Psoas muscle (tissue), 8 donors: ENCODE measurements at places on chromosomes 4 and X. TPM values are rescaled to one million over a fixed set of nuclear protein-coding genes. Genes with fewer than 3 reads are reported as not detected.
A peak's percentile ranks its signal among the peaks of the same experiment; 100 is the strongest.

DNA sequence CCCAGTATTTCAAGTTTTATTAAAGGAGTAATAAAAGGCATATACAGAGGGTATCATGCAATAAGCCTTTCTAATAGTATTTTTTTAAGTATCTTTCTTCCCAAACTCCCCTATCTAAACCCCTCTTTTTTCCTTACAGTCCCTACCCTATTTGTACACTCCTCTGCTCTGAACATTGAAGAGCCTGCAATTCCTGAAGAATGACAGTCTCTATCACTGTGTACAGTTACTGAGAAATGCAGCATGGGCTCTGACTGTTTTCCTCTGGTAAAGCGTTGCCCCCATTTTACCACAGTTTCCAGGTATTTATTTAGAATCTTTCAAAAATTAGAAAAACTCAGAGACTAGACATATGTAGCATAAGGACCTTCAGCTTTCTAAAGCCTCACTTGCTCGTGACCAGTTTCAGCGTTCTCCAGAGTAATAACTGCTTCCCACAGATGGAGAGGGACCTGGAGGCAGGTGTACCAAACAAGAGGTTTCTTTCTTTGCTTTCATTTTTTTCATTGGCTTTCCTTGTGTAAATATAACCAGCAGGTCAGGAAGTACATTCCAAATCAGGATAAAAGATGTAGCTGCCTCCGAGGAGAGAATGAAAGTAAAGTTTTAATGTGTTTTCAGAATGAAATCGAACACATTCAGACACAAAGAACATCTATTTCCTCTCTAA lies 230.8 kb downstream of the CFAP299 start:
- H3K36me3 ChIP-seq, result no peaks in the 10 kb centered on the region
- H3K27me3 ChIP-seq, result no peaks in the 10 kb centered on the region
- H3K4me3 ChIP-seq, result no peak overlapping the region
- H3K4me1 ChIP-seq, result no peaks in the 10 kb centered on the region
- DNase-seq, result no peak
- no peak overlapping the region for H3K27ac ChIP-seq

GRCh38 chr4:53602390-53602789 lies 11.1 kb upstream of the LNX1 start:
- H3K27me3 ChIP-seq, result no peaks in the 10 kb centered on the region
- H3K4me3 ChIP-seq, result no peak overlapping the region
- DNase-seq, result no peak
- no peaks in the 10 kb centered on the region for H3K4me1 ChIP-seq
- no peaks in the 10 kb centered on the region for H3K36me3 ChIP-seq
- no peak overlapping the region for H3K27ac ChIP-seq

The MAP9 gene
- 0.25 TPM for polyA plus RNA-seq

GRCh38 chrX:131831185-131831520 lies 191.9 kb upstream of the STK26 start:
- no peak for DNase-seq
- peak overlapping the region; percentile 67 for H3K27ac ChIP-seq
- no peaks in the 10 kb centered on the region for H3K36me3 ChIP-seq
- H3K4me3 ChIP-seq, result peak overlapping the region; percentile 62
- H3K4me1 ChIP-seq, result no peaks in the 10 kb centered on the region

DNA sequence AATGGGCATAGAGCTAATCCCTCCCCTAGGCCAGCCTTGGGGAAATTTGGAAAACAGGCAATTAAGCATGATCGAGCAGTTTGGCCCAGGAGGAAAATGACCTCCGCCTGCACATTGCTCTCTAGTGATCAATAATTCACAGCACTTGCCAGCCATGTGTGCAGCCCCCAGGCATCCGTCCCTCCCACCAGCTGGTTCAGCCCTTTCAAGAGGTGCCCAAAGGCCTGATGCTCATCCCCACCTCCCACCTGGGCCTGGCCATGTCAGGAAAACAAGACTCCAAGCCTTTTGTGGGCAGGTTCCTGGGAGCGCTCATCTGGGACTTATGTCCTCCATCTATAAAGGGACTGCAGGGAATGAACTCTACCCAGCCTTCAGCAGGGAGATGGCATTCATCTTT lies 17.5 kb upstream of the PPP2R2C start:
- no peak overlapping the region for H3K4me3 ChIP-seq
- H3K27ac ChIP-seq, result no peak overlapping the region
- no peaks in the 10 kb centered on the region for H3K4me1 ChIP-seq
- H3K36me3 ChIP-seq, result no peaks in the 10 kb centered on the region
- H3K27me3 ChIP-seq, result peaks cover 42% of the 10 kb centered on the region

GRCh38 chr4:80026100-80026499 lies 46.9 kb downstream of the ANTXR2 start:
- H3K4me1 ChIP-seq, result no peaks in the 10 kb centered on the region
- H3K4me3 ChIP-seq, result no peak overlapping the region
- DNase-seq, result no peak
- H3K36me3 ChIP-seq, result peaks cover 34% of the 10 kb centered on the region

- no peaks in the 10 kb centered on the region for H3K27me3 ChIP-seq
- no peaks in the 10 kb centered on the region for H3K4me1 ChIP-seq
- H3K36me3 ChIP-seq, result no peaks in the 10 kb centered on the region
- H3K4me3 ChIP-seq, result no peak overlapping the region
- no peak overlapping the region for H3K27ac ChIP-seq
- no peak for DNase-seq
Observed at GRCh38 chrX:133812402-133812801, 173.0 kb downstream of the GPC3 start.

DNA sequence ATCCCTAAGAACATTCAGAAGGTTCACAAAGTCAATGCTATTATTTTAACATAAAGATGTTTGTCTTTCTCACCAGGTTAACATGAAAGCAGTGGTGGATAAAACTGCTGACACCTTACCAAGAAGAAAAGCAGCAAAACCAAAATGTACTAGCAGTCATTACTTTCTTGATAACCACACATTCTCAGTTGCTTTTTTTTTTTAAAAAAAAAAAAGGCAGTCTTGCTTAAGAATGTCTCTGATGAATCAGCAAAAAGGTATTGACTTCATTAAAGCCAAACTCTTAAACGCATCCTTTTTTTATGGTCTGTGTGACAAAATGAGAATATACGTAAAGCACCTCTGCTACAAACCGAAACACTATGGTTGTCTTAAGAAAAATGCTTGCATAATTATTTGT lies 31.9 kb downstream of the CDKL2 start:
- H3K36me3 ChIP-seq, result no peaks in the 10 kb centered on the region
- no peak overlapping the region for H3K27ac ChIP-seq
- no peaks in the 10 kb centered on the region for H3K4me1 ChIP-seq

DNA sequence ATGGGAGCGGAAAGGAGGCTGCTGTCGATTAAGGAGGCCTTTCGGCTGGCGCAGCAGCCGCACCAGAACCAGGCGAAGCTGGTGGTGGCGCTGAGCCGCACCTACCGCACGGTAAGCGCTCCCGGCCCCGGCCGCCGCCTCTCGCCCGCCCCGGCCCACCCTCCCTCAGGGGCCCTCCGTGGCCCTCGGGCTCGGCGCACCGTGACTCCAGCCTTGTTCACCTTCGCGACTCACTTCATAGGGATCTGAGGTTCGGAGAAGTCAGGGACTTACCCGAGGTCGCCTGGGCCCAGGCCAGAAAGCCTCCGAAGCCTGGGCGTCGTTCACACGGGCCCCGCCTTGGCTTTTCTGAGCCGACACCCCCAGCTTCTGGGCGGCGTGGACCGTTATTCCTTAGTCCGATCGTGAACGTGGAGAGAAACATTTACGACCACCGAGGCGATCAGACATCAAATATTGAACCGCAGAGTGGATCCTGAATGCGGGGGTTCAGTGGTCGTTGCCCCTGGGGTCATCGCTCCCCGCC lies 362 bp downstream of the NCAPG start:
- no peaks in the 10 kb centered on the region for H3K27me3 ChIP-seq
- H3K4me3 ChIP-seq, result peak overlapping the region; percentile 88
- peaks cover 29% of the 10 kb centered on the region for H3K4me1 ChIP-seq
- no peak overlapping the region for H3K27ac ChIP-seq
- DNase-seq, result no peak

The LRCH2 gene
- polyA plus RNA-seq, result 0.35 TPM

The RTL3 gene
- polyA plus RNA-seq, result 0.04 TPM

- DNase-seq, result no peak
- no peak overlapping the region for H3K27ac ChIP-seq
- H3K27me3 ChIP-seq, result no peaks in the 10 kb centered on the region
- H3K36me3 ChIP-seq, result no peaks in the 10 kb centered on the region
Observed at GRCh38 chr4:40581254-40582140, 48.2 kb downstream of the RBM47 start.

- H3K4me3 ChIP-seq, result no peak overlapping the region
- H3K4me1 ChIP-seq, result no peaks in the 10 kb centered on the region
- peaks cover 32% of the 10 kb centered on the region for H3K27me3 ChIP-seq
- no peak for DNase-seq
- H3K27ac ChIP-seq, result no peak overlapping the region
- H3K36me3 ChIP-seq, result no peaks in the 10 kb centered on the region
Observed at GRCh38 chrX:69126642-69127041, 38.6 kb downstream of the PJA1 start.

The SMR3B gene
- polyA plus RNA-seq, result not detected

DNA sequence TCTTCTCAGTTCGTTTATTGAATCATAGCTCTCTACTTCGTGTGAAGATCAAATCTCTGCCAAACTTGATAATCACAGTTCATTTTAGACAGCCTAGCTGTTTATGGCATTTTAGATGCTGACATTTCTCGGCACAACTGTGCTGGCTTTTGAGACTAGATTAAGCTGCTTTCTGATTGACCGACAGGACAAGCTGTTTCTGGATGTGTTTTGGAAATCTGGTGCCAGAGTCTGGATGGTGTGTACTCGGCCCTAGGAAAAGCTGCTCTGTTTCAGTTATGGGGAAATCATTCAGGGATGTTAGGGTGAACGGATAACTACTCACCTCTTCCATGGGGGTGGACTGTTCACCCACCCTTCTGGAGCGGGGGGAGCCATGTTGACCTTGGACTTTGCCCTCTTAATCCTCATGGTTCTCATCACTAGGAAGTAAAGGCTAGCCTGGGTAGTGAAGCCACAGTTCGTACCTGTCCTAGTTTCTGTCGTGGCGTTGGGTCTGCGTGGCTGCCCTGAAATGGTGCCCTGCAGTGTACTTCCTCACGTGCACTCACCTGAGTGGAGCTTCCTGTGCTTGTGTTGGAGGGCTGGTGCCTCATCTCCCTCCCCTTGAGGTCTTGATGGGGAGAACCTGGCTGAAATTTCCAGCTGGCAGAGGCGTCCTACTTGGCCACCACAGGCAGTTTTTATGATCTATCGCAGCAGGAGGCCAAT lies 13.7 kb upstream of the WDR1 start:
- no peak for DNase-seq
- H3K27me3 ChIP-seq, result no peaks in the 10 kb centered on the region
- peaks cover 6% of the 10 kb centered on the region for H3K4me1 ChIP-seq
- no peaks in the 10 kb centered on the region for H3K36me3 ChIP-seq
- no peak overlapping the region for H3K27ac ChIP-seq
- H3K4me3 ChIP-seq, result no peak overlapping the region

DNA sequence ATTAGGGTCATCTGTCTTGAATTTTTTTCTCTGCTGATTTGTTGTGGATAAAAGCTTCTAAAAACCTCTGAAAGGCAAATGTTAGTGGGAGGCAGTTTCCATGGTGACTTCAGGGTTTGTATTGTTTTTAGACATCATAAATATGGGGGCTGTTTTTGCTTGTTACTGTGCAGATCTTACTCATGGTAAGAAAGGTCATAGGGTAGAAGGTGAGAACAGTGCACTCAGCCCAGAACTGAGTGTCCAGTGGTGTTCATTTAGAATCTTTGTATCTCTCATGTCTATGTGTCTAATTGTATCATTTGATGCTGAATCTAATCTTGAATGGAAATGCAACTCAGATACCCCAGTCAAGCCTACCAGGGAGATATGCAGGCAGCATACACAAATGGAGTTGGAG lies 609.8 kb downstream of the ZNF674 start:
- no peaks in the 10 kb centered on the region for H3K4me1 ChIP-seq
- DNase-seq, result no peak
- no peak overlapping the region for H3K27ac ChIP-seq
- no peaks in the 10 kb centered on the region for H3K27me3 ChIP-seq
- H3K36me3 ChIP-seq, result no peaks in the 10 kb centered on the region
- no peak overlapping the region for H3K4me3 ChIP-seq

The ARHGAP6 gene
- polyA plus RNA-seq, result 11.0 TPM

DNA sequence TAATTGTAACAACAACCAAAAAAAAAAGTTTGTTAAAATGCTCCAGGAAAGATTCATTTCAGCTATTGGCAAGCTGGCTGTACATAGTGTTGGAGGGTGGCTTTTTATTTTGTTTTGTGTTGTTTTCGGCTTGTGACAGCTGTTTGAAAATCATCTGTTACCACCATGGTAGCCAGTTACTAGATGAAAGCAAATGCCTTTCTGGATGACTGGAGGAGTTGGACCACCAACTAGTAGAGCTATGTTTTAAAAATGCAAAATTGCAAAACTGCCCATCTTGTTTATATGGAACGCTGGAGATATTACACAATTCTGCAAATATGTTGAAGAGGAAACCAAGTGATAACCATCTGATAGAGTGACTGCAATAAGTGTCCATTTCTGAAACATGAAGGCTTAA lies 53.2 kb upstream of the TNIP3 start:
- H3K4me1 ChIP-seq, result no peaks in the 10 kb centered on the region
- no peaks in the 10 kb centered on the region for H3K27me3 ChIP-seq
- DNase-seq, result no peak
- no peaks in the 10 kb centered on the region for H3K36me3 ChIP-seq
- H3K4me3 ChIP-seq, result no peak overlapping the region
- no peak overlapping the region for H3K27ac ChIP-seq

DNA sequence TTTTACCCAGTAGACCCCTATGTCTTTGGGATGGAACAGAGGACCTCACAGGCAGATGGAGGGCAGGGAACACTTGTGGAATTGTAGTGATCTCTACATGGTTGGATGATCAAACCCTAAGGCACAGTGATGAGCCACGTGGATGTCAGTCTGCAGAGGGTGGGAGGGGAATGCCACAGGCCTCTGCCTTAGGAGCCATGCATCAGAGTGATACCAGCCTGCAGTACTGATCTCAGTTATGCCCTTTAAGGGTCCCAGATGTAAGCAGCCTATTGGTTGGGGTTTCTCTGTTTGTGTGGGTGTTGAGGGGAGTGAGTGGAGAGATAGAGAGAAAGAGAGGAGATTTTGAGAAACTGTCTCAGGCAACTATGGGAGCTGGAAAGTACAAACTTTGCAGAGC lies 39.9 kb upstream of the XAGE1B start:
- no peak overlapping the region for H3K4me3 ChIP-seq
- no peak overlapping the region for H3K27ac ChIP-seq
- DNase-seq, result no peak
- H3K36me3 ChIP-seq, result no peaks in the 10 kb centered on the region
- no peaks in the 10 kb centered on the region for H3K4me1 ChIP-seq

- H3K27me3 ChIP-seq, result no peaks in the 10 kb centered on the region
- H3K4me1 ChIP-seq, result no peaks in the 10 kb centered on the region
- H3K36me3 ChIP-seq, result no peaks in the 10 kb centered on the region
Observed at GRCh38 chrX:118694638-118695037, 32.8 kb upstream of the IL13RA1 start.

- H3K4me3 ChIP-seq, result no peak overlapping the region
- no peaks in the 10 kb centered on the region for H3K27me3 ChIP-seq
- H3K4me1 ChIP-seq, result peaks cover 5% of the 10 kb centered on the region
- H3K27ac ChIP-seq, result no peak overlapping the region
- no peaks in the 10 kb centered on the region for H3K36me3 ChIP-seq
- no peak for DNase-seq
Observed at GRCh38 chrX:38594434-38594833, 33.1 kb downstream of the TSPAN7 start.
